ENCODE measurements at places on chromosomes 12 and 14.

GRCh38 chr14:77924141-77924948 lies 124.4 kb downstream of the ADCK1 start:
- no peak for DNase-seq

- no peak for DNase-seq
These were observed 76.1 kb upstream of the HECTD1 start for GRCh38 chr14:31283578-31284252.

- DNase-seq: no peak
These were observed 43.0 kb downstream of the RASSF8 start for GRCh38 chr12:26001530-26001929.

DNA sequence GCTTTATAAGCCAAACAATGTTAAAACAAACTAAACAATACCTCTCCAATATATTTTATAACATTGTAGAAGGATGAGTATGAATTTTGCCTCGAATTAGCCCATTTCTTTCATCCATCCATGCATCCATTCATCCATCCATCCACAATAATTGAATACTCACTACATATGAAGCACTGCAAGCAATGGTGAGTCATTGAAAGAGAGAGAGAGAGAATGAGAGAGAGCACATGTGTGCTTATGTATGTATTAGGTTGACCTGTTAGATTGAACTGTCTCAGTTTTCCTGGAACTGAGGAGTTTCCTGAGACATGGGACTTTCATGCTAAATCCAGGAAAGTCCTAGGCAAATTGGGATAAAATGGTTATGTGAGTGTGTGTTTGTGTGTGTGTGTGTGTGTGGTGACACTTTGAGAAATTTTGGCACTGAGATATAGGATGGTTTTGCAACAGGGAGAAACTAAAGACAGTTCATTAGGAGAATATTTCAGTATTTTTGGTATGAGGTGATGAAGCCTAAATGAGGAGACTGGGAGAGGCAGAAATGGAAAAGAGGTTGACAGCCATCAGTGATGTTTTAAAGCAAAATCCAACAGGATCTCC lies 98.4 kb downstream of the C12orf75 start:
- DNase-seq: no peak

DNA sequence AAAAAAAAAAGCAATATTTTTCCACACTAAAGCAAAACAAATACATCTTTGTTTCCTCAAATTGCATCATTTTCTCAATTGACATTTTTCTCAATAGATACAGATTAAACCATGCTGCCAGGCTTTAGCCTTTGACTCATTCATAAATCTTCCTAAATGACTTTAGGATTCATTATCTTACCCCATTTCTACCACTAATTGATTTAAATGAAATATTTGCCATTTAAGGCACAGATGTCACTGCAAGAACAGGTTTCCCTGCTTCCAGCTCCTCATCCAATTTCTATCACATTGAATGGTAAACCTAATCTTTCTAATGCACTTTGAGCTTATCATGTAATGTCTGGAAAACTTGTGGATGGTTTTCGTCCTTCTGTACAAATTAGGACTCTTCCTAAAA lies 298.7 kb downstream of the RPL10L start:
- no peak for DNase-seq

GRCh38 chr12:111227476-111228420 lies 141.1 kb downstream of the PHETA1 start:
- DNase-seq: no peak

DNA sequence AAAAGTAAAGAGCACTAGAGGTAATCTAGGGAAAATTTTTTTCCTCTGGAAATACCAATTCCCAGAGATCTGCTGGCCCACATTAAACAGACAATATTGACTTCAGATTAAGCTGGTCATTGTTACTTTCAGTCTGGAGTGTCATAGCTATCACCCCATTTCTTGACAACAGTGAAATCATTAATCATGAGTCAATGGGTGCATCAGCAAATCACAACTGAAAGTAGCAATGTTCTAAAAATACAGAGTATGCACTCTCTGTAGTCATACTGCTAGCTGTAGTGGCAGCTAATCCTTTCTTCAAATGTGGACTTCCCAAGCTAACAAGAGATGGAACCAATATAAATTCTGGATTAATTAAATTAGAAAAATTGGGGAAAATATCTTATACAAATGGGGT lies 129.9 kb downstream of the CPNE8 start:
- DNase-seq: no peak

- DNase-seq: no peak
These were observed 24.6 kb upstream of the TRIM9 start for GRCh38 chr14:51119411-51120051.

DNA sequence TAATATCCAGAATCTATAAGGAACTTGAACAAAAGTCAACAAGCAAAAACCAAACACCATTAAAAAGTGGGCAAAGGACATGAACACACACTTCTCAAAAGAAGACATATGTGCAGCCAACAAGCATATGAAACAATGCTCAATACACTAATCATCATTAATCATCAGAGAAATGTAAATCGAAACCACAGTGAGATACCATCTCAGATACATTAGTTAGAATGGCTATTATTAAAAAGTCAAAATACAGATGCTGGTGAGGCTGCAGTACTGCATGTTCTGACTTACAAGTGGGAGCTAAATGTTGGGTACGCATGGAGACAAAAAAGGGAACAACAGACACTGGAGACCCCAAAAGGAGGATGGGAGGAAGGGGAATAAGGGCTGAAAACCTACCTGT lies 67.1 kb downstream of the BLTP3B start:
- DNase-seq: no peak

DNA sequence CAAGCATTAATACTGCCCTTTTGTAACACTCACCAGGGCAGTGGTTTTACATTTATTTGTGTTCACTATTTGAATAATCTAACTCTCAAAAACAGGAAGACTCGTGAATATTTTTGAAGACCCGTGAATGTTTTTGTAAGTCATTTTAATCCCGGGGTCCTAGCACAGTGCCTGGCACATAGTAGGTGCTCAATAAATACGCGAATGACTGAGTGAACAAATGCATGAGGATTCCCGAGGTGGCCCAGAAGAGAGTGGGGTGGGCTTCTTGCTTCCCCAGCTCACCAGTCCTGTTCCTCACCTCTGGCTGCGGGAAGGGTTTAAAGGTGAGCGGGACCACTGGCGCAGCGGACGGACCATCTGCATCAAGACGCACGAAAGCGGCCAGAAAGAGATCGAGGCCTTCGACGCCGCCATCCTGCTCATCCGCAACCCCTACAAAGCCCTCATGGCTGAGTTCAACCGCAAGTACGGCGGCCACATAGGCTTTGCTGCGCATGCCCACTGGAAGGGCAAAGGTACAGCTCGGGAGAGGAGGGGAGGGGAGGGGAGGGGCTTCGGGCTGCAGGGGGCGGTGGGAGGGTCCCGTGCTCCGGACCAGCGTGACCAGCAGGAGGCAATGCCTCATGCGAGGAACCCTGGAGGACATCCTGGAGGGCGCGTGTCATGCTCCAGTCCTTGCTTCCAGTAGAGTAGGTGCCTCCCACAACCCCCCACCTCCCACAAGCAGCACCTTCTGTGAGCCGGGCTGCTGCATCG lies 98.9 kb downstream of the CMKLR1 start:
- no peak for DNase-seq

DNA sequence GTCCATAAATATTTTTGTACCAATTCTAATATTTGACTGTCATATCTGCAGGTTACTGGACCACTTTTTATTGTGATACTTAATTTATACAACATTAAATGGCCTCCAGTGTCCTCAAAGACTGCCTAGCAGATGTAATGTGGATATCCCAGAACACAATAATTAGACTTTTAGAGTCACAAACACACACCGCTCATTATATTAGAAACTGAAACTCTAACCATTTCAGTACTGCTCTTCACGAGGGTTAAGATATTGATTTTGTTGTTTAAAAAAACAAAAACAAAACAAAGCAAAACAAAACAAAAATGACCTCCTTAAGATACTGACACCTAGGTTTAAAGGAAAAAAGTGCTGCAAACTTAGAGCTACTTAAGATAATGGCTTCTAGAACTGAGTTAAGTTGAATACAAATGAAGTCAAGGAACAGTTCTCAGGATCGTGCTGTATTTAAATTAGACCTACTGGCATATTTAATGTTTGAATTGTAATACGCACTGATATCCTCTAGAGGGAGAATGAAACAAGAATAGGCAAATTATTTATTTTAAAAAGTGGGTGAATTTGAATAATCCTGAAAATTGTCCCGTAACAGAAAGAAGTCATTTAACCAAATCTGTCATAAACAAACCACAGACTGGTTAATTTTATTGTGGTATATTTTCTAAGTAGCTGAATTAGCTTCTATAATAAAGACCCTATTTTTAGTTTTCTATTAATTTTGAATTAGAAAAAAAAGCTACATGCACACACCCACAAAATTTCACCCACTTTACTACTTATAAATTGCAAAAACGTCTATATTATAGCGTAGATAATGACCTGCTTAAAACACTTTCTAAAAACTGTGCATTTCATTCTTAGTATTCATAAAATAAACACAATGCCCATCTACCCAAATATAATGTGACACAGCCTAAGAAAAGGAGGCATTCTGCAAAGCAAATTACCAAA lies 395.2 kb upstream of the DCN start:
- no peak for DNase-seq

- DNase-seq: no peak
These were observed 893.1 kb downstream of the TMEM121 start for GRCh38 chr14:106419376-106419965.

GRCh38 chr12:53696285-53696654 lies 20.4 kb upstream of the ATP5MC2 start:
- no peak for DNase-seq

DNA sequence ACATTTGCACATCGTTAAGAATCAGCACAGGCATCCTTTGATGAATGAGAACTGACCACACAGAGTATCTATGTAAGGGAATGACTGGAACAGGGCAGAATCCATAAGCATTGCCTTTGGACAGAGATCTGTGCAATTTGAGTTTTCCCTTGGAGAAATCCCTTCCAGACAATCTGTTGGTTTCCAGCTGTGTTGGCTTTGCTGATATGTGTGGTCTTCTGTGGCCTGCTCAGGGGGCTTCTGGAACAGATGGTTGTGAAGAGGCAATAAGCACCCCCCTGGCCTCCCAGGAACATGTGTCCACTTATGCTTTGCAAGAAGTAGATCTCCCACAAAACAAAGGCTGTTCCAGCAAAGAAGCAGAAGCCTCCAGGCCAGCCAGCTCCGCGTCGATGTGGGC lies 111.4 kb upstream of the TMEM132C start:
- no peak for DNase-seq

DNA sequence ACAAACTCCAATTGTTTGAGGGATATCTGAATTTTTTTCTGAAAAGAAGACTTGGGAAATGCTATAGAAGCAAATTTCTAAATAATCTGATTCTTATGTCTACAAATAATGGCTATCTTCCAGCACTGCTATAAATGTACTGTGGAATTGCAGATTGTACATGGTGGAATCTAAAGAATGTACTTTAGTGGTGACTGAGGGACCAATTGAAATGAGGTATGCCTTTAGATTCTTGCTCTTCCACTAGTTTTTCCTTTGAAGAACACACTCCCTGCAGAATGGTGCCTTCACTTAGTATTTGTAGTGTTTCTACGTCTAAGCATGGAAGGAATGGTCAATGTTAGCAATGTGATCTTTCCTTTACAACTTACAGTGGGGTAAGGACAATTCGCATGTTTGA lies 11.7 kb upstream of the PRB4 start:
- DNase-seq: no peak
